ENCODE measurements at places on chromosomes 16 and 17.

DNA sequence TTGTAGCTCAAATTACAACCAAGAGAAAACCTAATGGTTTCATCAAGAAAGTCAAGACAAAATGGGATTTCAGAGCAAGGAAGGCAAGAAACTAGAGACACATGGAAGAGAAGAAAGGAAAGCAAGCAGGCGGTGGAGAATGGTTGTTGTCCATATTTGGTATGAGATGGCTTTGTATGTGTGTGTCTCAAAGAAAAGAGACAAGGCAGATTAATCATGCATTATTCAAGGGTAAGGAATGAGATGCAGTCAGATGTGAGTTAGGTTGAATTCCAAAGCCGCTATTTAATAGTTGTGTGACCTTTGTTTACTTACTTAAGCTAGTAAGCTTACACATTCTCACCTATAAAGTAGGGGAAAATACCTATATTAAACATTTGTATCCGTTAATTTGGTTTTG lies 1029.6 kb downstream of the CDH11 start:
- DNase-seq, result peak; percentile 28

DNA sequence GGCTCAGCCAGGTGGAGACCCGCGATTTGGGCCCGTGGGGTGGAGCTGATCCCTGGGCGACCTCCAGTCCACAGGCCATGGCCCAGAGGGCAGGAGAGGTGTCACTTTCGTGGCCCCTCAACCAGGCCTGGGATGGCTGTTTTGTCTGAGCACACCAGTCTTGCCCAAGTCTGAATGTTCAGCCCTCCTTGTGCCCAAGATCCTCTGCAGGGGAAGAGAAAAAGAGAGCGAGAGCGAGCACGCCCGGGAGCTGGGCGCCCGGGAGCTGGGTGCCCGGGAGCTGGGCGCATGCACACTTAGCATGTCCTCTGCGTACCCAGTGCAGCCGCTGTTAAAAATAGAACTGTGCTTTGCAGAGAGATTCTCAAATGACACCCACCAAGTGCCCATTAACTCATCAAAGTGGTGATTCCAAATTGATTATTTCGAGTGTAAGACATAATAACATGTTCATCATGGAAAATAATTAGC lies 403.3 kb upstream of the TNRC6C start:
- no peak for DNase-seq

DNA sequence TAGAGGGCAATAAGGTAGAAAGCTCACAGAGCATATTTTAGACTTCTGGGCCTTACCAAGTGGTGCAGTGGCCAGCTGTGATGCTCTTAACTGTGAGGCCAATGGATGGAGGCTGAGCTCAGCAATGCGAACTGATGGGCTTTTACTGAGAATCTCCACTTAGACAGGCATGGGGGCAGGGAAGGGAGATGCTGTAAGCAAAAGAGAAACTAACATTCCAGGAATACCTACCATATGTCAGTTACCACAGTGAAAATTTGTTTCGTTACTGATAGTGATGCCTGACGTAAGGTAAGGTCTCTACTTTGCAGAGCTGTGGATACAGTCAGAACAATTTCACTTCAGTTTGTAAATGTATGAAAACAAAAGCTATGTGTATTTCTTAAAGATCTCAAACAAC lies 250.6 kb upstream of the ZFHX3 start:
- DNase-seq, result peak; percentile 3

DNA sequence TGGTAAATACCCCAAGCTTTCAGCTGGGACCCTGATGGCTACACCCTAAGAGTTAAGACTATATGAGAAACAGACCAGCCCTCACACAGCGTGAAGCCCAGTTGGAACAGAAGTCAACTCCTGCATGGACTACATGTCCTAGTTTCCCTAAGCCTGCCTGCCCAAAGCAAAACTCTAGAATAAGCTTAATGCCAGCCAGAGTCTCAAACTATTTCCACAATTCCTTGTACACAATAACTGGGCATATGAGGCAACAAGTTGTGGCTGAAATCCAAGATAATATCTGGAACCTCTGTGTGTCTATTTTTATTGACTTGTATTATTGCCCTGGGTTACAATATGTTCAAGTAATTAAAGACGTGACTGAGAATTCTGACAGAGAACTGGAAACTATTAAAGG lies 19.4 kb downstream of the MYH10 start:
- peak; percentile 74 for DNase-seq

DNA sequence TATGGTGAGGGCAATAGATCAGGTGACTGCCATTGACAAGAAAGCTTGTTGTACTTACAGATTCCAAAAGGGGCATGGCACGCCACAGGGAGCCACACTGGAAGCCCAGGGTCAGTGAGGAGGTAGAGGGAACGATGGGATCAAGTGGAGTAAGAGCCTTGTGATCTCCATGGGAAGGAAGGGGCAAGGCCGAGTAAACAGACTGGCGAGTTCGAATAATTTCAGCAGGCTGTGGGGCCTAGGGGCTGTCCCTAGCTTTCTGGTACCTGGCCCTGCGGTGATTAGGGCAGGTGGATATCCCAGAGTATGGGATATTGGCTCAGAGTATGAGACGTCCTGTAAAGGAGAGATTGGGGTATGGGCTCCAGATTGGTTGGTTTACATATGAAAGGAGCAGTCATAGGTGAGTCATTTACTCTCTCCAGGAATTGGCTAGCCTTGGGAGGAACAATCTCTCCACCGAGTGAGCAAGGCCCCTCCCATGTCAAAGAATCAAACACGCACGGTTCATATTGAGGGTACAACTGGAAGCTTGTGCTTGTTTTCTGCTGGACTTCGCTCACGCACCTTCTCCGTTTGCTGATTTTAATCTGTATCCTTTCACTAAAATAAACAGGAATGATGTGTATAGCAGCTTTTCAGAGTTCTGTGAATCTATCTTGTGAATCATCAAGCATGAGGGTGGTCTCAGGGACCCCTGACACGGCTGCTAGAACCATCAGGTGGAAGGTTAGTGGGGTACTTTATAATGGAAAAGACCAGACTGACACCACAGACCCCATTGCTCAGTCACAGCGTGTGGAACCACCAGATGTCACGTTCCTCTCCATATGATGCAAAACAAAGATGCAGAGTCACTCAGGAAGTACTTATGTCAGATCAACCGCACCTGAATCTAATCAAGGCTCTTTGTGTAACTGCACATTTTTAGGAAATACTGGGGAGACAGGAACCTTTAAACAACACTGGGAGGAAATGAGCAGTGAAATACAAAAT lies 27.9 kb downstream of the GABARAPL2 start:
- peak; percentile 47 for DNase-seq

- no peak for DNase-seq
Observed at GRCh38 chr17:45430738-45431530, 1.7 kb downstream of the ARHGAP27 start.

- no peak for DNase-seq
Observed at GRCh38 chr16:86231996-86232350, 278.4 kb upstream of the FOXF1 start.

GRCh38 chr17:34367486-34368195 lies 4.6 kb upstream of the CCL1 start:
- DNase-seq, result no peak

DNA sequence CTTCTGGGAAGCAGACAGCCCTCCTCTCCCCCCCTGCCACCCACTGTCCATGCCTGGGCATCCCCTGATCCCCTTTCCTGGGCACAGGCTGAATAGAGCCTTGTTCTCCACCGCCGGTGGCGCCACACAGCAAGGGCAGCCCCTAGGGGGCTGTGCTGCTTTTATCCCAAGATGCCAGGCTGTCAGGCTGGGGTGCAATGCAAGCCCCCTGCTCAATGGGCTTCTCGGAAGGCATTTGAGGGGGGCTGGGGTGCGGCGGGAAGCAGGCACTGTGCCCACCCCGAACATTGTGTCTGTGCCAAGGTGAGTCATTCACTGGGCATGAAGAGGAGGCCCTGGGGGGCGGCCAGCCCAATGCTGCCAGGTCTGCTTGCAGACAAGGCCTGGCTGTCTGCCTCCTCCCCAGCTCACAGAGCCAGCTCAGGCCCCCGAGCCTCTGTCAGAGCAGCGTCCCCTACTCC lies 1.5 kb upstream of the GFAP start:
- peak; percentile 71 for DNase-seq

DNA sequence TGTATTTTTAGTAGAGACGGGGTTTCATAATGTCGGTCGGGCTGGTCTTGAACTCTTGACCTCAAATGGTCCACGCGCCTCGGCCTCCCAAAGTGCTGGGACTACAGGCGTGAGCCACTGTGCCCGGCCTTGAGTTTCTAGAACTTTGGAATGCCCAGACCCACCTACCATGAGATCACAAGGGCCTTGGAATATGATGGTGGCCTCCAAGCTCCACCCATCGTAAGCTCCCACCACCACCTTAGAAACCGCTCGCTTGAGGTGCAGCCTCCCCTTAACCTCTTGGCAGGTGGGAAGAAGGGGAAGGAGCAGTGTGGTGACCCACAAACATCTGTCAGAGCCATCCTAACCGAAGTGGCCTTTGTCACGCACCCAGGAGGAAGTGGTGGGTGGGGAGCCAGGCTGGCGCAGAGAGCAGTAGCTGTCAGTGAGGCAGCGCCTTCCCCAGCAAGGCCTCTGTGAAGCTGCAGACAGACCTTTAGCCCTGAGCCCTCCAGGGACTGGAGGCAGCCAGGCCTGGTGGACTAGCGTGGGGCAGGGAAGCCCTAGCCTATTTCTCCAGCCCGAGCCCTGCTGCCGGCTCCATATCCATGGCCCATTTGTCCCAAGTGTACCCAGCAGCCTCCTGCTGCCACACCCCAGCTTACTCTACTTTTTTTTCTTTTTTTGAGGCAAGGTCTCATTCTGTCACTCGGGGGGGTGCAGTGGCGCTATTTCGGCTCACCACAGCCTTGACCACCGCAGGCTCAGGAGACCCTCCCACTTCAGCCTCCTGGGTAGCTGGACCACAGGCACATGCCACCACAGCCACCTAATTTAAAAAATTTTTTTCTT lies 13.1 kb upstream of the SEPHS2 start:
- no peak for DNase-seq

DNA sequence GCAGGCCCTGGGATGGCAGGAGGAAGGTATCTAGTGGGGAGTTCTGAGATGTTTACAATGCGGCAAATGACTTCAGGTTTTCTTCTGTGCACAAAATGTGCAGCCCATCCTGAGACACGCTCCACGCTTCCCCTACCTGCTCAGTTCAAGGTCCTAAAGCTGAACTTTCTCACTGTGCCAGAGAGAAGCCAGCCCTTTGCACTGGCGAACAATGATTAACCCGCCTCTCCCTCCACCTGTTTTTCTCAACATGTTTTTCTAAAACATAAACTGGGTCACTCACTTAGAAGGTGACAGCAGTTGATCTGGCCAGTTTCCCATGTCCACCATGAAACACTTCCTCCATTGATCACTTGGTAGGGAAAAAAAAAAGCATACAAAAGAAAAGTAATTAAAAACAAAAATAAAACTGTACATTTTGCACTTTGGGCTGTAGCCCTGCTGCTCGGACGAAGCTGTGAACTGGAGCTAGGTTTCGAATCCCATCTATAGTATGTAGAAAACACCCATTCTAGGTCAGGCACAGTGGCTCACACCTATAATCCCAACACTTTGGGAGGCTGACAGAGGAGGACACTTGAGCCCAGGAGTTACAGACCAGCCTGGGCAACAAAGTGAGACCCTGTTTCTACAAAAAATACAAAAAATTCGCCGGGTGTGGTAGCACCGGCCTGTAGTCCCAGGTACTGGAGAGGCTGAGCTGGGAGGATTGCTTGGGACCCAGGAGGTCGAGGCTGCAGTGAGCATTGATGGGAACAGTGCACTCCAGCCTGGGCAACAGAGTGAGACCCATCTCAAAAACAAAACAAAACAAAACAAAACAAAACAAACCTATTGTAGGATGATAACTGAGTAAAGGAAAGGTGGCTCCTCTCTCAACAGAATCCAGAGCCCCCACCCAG lies 6.1 kb upstream of the G6PC1 start:
- DNase-seq, result no peak

DNA sequence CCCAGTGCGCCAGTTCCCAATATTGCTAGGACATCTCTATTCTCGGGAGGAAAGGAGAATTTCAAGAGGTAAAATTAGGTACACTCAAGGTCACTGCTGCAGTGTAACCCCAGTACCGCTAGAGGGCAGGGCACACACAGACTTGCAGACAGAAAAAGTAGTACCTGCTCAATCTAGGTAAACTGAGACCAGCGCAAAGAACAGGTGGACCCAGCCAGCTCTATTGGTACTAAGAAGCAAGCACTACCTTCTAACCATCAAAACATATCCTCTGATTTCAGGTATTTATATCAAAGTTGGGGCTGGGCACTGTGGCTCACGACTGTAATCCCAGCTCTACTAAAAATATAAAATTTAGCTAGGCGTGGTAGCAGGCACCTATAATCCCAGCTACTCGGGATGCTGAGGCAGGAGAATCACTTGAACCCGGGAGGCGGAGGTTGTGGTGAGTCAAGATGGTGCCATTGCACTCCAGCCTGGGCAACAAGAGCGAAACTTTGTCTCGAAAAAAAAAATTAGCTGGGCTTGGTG lies 3.6 kb upstream of the WDR81 start:
- DNase-seq, result peak; percentile 67

GRCh38 chr16:24493821-24494220 lies 45.5 kb upstream of the RBBP6 start:
- DNase-seq, result no peak

DNA sequence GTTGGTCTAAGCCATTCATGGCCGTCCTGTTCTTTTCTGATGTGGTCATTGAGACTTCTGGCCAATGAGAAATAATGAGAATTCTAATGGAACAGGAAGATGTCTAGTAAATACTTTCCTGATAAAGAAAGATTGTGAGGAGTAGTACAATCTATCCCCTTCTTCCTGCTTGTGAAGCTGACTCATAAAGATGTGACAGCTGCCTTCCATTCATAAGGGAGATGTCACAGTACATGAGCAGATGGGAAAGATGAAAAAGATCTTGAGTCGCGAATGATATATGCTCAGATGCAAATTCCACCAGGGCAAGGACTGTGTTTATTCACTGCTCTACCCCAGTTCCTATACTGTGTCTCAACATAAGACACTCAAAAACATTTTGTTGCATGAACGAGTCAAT lies 111.7 kb upstream of the FOXF1 start:
- DNase-seq, result peak; percentile 48

- DNase-seq, result no peak
Observed at GRCh38 chr17:14488958-14489550, 188.2 kb downstream of the HS3ST3B1 start.

DNA sequence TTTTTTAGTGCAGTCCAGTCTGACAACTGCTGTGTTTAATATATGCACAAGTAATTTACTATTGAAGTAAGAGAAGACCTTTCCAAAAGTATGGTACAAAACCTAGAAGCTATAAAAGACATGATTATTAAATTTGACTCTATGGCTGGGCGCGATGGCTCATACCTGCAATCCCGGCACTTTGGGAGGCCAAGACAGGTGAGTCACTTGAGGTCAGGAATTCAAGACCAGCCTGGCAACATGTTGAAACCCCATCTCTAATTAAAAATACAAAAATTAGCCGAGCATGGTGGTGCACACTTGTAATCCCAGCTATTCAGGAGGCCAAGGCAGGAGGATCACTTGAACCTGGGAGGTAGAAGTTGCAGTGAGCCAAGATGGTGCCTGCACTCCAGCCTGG lies 41.4 kb upstream of the VWA3A start:
- no peak for DNase-seq

Data from fibroblast of the aortic adventitia (primary cell).